Renal cortical epithelial cell (primary cell): ENCODE measurements at places on chromosomes 1 and 21.

DNA sequence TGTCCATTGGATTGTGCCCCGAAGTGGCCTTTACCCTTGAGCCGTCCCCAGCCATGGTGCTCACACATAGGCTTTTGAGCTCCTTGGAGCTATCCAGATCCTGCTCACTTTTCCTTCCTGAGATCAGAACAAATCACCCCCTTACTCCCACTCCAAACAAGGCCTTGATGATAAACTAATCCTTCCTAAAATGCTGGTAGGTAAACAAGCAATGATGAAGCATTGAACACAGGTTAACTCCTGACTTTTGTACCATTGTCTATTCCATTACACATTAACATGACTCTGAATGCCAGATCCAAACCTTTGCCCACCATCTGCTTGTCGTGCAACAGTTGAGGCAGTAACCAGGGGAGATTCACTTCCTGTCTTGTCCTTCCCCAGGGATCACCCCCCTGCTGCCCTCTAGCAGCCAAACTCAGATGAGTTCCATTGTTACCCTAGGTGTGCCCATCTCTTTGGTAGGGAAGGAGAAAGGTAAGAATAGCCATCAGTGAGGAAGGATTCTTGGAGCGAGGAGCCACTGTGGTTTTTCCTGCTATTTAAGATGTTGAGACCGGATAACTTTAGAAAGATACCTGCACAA, 79.5 kb upstream of the DNAJC6 start:
- DNase-seq, result peak; percentile 81

DNA sequence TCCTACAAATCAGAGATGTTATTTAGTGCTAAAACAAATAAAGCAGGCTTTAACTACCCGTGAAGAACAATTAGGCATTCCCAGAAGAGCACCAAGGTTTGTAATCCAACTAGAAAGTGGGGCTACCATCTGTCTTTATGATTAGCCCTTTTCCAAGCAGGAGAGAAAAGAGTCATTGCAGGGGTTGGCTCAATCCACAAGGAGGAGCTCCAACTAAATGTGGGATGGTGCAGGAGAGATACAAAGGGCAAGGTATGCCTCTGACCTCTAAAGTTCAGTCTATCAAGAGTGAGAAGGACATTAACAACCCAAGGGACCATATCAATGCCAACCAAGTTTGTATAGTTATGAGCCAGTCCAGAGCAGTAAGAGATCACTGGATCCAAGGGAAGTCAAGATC, 382.7 kb upstream of the DUSP10 start:
- DNase-seq, result no peak

DNA sequence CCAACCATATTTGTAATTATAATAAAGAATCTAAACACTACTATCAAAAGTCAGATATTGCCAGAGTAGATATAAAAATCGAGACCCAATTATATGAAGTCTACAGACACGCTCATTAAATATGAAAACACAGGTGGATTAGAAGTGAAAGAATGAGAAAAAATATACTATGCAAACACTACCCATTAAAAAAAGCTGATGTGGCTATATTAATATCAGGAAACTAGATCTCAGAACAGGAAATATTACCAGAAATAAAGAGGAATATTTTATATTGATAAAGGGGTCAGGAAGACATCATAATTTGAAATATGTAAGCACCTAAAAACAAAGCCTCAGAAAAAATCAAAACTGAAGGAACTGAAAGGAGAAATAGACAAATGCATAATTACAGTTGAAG, 88.3 kb downstream of the URB2 start:
- DNase-seq, result no peak

GRCh38 chr1:154190550-154190949, 1.4 kb downstream of the TPM3 start:
- peak; percentile 47 for DNase-seq

- no peak for DNase-seq
Observed at GRCh38 chr1:42418516-42418915, 37.3 kb downstream of the ZMYND12 start.

DNA sequence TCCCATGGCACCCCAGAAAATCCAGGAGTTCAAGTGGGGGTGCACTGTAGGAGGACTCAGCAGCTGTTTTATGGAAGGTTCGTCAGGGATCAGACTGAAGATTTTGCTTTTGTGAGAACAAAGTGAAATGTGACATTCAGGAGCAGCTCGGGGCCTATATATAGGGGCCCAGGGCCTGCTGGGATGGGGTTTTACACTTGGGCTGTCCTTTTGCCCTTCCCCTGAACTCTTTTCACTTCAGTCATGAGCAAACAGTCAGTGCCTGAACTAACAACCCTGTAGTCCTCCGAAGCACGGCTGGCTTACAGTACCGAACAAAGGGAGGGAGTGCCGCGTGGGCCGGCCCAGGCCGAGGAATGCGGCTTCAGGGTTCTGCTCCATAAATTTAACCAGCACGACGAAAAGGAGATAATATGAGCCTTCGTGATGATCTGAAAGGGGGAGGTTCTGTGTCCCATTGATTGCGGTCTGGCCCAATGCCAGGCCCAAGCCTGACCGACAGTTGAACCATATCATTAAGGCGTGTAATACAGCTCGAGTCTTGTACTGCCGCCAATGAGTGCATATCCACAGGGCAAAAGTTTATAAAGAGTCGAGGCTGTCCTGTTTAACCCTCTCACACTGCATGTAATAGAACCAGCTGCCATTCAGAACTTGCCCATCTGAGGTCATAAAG, 139.9 kb downstream of the DHRS3 start:
- peak; percentile 97 for DNase-seq

- DNase-seq, result peak; percentile 79
Observed at GRCh38 chr1:76998582-76999223, 131.4 kb downstream of the ST6GALNAC5 start.

DNA sequence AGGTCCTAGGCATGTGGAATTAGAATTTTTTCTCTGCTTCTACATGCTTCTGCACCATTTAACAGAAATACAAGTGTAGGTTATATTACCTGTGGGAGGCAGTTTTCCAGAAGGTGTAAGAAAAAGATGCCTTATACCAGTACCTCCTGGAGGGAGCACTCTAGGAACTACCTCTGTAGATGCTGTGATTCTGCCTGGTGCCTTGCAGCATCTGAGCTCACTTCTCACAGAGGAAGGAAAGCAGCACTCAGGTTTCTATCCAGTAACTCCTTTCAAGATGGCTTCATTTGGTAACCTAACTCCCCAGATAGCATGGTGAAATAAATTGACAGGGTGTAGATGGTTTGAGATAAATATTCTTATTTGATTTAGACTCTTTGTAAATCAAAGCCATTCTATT, 50.3 kb downstream of the GIPC2 start:
- DNase-seq, result no peak

DNA sequence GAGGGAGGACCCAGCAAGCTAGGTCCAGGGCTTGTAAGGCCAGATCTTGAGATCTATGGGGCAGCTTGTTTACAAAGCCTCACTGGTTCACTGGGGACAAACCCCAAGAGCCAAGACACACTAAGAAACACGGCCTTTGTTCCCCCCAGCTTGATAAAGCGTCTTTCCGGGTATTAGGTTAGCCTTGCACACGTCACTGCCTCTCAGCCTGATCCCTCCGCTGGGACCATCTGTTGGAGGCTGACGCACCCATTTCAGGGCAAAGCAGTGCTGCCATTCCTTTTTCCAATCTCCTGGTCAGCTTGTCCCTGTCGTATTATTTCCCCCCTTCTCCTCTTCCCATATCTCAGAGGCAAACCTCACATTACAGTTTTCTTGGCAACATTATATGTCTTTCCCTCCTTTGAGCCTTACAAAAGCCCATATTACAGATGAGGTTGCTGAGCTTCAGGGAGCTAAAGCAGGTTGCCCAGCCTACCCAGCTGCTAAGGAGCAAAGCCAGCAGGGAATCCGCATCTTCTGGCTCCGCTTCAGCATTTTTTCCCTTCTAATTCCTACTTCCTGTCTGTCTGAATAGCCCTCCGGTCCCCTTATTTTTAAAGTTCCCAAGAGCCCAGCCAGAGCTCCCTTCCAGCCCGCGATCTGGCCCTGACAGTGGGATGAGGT, 4.1 kb downstream of the HEYL start:
- DNase-seq, result no peak

DNA sequence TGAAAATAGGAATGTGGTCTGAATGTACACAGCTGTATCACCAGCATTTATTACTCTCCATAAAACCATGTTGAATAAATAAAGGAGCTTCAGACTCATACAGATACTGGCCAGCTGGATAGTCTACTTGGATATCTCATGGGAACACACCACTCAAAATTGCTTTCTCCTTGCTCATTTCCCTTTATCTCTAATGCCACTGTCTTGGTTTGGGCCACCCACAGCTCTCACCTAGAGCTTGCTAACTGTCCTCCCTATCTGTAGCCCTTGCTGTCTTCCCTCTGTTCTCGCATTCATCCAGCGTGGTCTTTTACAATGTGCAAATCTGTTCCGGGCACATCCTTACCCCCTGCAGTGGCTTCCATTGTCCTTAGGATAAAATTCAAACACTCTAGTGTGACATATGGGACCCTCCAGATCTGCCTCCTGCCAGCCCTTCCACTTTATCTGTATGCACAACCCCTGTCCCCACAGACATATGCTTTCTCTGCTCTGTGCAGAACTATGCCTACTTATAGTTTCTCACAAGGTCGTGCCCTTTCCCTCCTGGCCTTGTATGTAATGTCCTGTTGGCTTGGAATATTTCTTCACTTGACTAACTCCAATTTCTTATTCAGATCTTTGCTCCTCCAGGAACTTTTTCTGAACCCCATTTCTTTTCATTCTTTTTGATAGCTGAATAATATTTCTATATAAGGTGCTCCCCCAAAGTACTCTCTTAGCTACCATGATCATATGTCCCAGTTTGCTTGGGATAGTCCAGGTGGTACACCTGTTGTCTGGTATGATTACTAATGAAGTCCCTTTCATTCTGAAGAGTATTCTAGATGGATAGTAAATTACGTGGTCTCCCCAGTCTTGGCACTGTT, 2.9 kb downstream of the FLVCR1 start:
- no peak for DNase-seq
